RKO (cell line): ENCODE measurements at places on chromosomes 5 and 9.

DNA sequence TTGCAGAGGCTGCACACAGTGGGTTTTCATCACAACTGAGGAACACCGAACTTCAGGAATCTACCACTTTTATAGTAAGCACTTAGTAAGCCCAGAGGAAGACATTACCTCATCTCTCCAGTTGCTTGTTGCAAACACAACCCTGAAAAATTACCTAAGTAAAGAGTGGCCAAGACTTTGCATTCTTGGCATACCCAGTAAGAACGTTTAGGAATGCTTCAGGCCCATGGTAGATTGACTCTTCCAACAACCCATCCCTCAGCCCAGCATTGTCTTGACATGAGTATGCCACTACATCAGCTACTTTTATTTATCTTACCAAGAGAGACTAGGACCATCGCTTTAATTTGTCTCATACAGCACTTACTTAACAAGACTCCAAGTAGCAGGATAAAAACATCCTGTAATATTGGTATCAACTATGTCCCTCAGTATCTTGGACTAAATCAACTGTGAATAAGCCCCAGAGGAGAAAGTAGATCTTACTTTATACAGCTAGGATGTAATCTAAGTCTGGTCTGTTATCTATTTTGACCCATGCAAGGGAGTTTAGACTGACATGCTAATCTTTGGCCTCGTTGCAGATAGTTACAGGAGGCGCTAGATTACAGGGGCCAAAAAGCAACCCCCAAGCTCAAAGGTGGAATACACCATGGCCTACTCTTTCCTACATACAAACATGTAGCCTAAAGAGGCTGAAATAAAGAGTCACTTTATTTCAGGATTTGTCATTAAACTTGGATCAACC is 114.9 kb downstream of the INVS start:
- DNase-seq = no peak

DNA sequence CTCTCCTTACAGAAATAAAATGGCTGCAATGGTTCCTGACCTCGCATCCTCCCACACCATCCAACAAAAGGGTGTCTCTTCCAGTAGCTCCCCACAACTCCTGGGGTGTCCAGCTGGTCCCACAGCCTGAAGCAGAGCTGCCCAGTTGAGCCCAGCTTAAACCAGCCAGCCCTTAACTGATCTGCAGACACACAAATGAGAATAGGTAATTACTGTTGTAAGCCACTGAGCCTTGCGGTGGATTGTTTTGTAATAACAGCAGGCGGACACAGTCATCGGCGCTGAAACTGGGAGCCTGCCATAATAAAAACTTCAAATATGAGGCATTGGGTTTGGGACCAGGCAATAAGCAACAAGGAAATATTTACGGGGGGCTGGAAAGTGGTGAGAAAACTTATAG is 10.4 kb upstream of the ZBTB43 start:
- DNase-seq = no peak

DNA sequence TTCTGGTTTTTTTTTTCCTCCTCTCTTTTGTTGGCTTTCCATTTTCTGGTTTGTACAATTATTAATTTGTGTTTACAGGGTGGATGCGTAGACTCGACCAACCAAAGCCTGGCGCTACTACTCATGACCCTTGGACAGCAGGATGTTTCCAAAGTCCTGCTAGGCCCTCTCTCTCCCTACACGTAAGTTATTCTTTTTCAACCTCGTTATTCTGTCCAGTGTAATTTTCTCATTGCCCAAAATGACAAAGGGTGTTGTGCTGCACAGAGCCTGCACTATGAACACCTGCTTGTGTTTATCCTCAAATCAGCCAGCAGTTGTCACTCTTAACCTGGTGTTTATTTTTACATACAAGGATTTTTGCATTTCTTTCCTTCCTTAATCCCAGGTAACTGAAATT is 56.6 kb downstream of the RCL1 start:
- no peak for DNase-seq

DNA sequence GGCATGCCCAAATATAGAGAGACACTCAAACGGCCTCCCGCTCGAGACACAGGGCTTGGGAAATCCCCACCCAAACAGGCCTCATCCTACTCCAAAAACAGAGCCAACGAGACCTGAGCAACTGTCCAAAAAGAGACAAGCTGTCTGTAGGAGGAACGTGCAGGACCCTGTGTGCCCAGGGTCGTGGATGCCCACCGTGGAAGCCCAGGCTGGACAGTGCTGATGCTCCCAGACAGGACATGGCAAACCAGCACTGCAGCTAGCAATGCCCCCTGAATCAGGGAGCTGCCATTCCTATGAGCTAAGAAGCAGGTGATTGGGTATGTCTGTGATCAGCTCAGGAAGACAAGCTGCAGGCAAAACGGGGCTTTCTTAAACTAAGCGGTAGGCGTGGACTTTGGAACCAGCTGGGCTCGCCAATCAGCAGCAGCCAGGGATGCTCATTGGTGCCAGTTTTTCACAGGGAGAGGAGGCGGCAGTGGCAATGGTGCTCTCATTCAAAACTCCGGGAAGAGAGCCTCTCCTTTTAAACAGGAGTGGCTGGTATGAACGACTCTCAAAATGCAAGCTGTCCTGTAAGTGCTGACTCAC is 113.1 kb upstream of the IRX2 start:
- no peak for DNase-seq

DNA sequence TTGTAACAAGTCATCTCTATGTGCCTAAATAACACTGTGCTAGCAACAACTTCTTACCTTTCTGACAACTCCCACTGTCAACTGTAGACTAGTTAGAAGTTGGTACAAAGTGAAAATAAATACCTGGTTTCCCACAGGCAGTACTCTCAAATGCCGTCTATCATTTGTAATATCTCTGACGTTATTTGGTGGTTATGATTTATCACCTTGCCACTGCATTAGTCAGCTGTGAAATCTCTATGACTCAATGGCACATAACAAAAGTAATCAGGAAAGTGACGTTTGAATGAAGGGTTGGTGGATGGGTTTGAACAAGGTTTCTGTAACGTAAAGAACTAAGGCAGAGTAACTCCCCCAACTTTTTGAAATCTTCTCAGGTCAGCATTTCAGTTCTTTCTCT is 592.3 kb downstream of the MAT2B start:
- DNase-seq = peak; percentile 74

DNA sequence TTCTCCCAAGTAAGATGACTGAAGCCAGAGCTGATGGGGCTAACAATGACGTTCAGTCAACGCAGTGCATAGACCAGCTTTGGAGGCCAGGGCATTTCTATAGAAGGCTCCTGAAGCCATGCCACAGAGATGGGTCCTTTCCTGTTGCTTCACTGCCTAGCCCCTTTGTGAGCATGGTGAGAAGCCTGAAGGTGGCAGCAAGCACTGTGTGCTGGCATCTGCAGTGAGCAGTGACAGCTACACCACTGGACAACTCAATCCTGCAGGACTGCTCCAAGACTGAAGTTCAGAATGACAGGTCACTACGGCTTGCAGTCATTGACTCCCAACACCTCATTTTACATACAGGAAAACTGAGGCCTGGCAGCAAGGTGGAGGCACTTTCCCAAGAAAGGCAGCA is 229.0 kb downstream of the TSSK1B start:
- DNase-seq = peak; percentile 6

DNA sequence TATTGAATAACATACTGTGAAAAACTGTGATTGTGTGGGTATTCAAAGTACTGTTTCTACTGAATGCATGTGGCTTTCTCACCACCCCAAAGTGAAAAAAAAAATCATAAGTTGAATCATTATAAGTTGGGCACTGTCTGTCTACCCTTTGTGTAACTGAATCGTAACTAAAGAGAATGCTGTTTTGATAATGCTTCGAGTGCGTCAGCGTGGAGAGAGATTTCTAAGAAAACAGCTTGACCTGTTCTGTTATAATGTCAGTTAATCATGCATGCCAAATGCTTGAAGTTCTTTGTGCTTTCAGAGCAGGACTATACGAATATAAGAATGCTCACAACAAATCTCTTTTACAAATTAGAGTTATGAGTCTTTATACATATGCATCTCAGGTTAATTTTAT is 148.8 kb upstream of the SGCD start:
- DNase-seq = no peak

DNA sequence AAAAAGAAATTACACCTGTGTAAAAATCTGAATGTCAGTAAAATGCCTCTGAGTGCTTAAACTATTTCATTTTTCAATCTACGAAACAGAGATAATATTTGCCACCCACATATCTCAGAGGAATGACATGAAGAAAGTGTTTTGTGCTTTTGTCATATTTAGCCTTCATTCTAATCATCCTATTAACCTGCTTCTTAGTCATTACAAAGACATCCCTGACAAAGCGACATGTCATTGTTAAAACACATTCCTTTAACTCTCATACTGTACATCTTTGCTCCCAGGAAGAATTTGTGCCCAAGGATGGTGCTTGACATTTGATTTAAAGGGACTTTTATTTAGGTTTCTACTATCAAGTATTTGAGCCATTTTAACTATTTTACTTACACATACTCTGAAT is 275.9 kb downstream of the DMRTA1 start:
- DNase-seq = peak; percentile 16
